ENCODE measurements at places on chromosomes 2 and 18. TPM values are rescaled to one million over a fixed set of nuclear protein-coding genes. Genes with fewer than 3 reads are reported as not detected.

Gene UGT1A8
- not detected for total RNA-seq

Gene DNAH7
- 2.0 TPM for total RNA-seq

Gene AQP12B
- not detected for total RNA-seq

Gene SCG2
- total RNA-seq = 0.20 TPM

- no peak for DNase-seq
These were observed 40.1 kb downstream of the CDC42EP3 start for GRCh38 chr2:37631292-37631691.

DNA sequence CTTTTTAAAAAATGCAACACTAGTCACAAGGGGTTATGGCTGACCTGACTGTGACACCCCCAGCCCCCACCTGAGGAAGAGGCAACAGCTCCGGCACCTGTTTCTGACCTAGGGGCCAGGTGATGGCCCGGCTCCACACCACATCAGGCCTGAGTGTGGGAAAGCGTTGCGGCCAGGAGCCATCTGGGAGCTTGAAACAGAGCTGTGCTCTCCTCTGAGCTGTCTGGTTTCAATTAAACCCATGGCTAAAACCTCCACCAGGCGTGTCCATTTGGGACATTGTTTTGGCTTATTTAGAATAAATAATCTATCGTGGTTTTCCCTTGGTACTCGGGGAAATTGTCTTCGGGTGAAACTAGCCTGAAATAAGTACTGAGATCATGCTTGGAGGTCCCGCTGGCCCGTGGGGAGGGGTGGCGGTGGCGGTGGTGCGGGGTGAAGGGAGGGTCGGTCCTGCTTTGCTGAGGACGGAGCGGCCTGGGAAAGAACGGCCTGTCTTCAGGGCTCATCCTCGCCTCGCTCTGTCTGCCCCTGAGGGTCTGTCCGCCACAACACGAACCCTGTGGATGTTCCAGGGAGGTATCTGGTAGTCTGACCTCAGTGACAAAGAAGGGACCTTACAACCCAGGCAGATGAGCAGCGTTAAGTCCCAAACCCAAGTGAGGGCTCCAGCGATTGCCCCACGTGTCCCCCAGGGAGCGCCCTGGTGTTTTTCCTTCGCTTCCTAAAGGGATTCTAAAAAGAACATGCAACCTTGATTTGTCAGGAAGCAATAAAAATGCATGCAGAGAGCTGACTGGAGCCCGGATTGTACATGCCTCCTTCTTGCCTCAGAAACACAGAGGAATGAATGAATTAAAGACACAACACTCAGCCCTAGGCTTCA is 58.7 kb downstream of the IL1RL2 start:
- peak; percentile 7 for DNase-seq

- no peak for DNase-seq
These were observed 35.6 kb downstream of the CEP192 start for GRCh38 chr18:13026583-13027270.

DNA sequence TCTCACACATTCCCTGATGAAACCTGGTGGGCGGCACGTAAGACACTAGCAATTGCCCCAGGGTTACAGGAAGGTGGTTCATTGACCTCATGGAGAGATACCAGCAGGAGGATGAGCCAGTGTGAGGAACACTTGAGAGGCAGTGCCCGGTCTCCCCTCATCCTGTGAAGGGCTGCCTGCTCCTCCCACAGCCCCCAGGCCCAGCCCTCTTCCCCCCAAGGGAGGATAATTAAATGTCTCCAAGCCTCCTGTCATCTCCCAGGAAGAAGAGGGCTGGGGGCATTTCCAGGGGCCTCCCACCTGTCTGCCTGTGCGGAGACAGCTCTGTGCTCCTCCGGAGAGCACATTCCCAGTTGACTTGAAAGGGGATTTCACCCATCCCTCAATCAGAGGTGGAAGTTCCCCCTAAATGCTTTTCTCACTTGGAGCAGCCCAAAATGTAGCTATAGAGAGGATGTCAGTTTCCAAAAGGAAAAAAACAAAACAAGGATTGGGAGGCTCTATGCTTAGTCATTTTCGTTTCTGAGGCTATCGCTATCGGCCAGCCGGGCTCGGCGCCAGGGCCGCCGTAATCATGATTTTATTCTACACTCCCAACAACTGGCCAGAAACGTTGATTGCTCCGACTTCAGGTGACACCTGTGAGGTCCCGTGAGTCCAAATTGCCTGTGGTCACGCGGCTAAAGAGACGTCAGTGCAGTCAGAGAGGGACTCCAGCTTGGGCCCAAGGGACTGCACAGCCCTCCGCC is 7.1 kb downstream of the KCNF1 start:
- no peak for DNase-seq

- DNase-seq = no peak
These were observed 69.9 kb upstream of the MMADHC start for GRCh38 chr2:149657401-149658040.

GRCh38 chr2:238098901-238099713 is 1.0 kb upstream of the ESPNL start:
- no peak for DNase-seq

GRCh38 chr18:62505669-62506494 is 16.9 kb upstream of the ZCCHC2 start:
- no peak for DNase-seq

GRCh38 chr2:218857371-218858137 is 2.1 kb upstream of the WNT6 start:
- DNase-seq = no peak

- DNase-seq = no peak
These were observed 16.4 kb downstream of the WDR35 start for GRCh38 chr2:19973466-19973865.

Data from skin of body (tissue), 3 donors.